Endothelial cell of umbilical vein (primary cell): ENCODE measurements at places on chromosomes 7 and 10.

DNA sequence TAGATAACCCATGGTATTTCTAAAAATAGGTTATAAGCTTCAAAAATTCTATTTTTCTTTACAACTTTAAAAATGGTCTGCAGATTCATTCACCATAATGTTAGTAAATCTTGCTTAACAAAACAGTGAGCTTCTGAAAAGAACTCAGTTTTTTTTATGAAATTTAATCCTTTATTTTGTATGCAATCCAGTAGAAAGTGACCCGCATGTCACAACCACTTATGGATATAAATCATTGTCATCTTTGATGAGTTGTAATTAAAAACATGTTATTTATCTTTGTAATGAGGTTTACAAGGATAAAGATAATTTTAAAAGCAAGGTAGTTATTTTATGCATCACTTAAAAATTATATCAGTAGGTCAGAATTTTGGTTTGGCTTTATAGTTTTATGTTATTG, 173.5 kb upstream of the SEMA3A start:
- no peak for DNase-seq

DNA sequence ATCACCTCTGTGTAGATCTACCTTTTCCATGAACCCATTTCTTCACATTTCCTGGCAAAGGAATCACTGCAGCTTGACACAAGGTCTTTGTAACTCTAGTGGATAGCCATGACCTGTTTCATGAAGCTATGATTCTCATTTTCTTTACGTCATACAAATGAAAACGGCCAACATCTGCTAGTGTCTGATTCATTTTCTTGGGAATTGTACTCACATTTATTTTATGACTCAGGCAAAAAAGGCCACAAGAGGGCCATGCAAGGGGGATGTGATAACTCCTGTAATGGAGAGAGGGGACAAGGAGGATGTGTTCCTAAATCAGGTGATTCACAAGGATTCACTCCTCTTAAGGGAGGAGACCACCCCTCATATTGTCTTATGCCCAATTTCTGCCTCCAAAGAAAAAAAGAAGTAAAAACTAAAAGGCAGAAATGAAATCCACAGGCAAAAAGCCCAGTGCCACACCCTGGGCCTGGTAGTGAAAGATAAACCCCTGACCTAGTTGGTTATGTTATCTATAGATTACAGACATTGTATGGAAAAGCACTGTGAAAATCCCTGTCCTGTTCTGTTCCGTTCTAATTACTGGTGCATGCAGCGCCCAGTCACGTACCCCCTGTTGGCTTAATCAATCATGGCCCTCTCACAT, 249.9 kb downstream of the IPMK start:
- DNase-seq: peak; percentile 4

DNA sequence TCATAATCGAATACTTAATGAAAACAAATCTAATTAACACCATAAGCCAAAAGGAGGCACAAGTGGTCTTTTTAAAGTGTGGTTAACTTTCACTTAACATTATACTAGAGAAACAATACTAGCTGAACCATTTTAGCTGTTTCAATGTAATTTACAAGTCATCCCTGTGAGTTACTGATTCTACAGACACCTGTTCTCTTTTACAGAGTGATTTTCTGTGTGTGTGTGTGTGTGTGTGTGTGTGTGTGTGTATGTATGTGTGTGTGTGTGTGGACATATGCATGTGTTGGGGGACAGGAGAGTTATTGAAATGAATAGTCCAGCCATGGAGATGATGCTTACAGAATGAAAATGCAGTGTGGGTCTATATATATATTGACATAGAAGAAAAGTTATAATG, 200.2 kb downstream of the DNAJC1 start:
- DNase-seq: no peak

DNA sequence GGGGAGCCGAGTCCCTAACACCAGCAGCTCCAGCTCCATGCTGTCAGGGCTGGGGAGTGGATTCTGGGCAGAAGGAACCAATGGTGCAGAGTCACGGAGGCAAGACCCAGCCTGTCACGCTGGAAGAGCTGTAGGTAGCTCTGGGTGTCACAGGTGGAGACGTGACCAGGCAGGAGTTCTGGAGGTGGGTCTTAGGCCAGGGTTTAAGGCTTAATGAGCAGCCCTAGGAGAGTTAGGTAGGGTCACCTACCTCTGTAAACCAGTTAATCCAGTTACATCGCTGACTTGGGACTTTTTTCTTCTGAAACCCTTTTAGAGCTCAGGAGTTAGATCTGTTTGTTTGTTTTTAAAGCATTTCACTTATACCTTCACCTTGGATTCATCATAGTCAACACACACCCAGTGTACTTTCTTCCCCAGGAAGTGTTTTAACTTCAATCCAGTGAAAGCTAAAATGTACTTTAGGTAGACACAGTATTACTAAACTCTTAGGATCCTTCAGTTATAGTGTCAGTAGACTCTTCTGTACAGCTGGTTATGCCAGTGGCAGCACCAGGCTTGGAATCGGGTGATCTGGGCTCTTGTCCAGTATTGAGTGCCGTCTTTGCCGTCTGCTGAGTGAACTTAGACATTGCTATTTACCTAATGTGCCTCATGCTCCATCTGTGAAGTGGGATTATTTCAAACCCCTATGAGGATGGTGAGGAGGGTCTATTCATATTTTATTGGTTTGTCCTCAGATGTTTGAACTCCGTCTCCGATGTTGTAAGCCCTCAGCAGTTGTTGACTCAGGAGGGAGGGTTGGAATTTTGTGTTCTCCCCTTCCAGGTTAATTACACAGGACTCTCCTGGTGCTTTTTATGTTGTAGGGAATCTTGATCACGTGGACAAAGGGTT, 31.0 kb downstream of the TACR2 start:
- no peak for DNase-seq

DNA sequence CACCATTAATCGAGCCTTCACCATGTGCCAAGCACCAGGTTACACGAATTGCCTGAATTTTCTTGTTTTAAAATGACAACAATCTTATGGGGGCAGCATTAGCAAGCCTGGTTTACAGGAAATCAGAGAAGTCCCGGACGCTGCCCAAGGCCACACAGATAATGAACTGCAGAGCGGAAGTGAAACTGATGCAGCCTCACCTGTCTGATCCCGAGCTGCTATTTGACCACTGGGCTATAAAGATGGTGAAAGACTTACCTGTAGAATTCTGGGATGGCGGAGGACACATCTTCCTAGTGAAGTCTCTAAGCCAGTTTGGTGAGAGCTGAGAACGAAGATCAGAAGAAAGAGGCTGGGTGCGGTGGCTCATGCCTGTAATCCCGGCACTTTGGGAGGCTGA, 21.7 kb upstream of the GALNTL5 start:
- DNase-seq: no peak

GRCh38 chr10:48614481-48615390, 9.9 kb upstream of the ARHGAP22 start:
- peak; percentile 18 for DNase-seq
